ENCODE measurements at places on chromosomes 3 and 15. TPM values are rescaled to one million over a fixed set of nuclear protein-coding genes. Genes with fewer than 3 reads are reported as not detected.

Gene ZNF80
- not detected for total RNA-seq

- DNase-seq, result no peak
Measured at GRCh38 chr3:169508426-169508825, 155.1 kb downstream of the MECOM start.

Gene TATDN2
- total RNA-seq, result 7.2 TPM

DNA sequence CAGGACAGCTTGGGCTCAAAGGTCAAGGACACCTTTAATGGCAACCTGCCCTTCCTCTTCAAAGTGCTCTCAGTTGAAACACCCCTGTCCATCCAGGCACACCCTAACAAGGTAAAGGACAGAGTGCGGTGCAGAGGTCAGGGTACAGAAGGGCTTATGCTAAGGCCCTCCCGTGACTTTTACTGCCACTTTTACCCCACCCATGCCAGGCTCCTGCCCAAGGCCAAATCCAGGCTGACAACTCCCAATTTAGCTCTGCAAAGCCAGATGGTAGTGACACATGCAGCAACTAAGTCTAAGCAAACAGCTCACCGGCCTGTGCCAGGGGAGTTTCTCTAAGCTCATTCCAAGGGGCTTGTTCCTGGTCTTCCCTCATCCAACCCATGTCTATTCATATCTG is 1.6 kb downstream of the MPI start:
- DNase-seq, result no peak

- no peak for DNase-seq
Measured at GRCh38 chr3:99970198-99970597, 144.1 kb downstream of the FILIP1L start.

Gene IDH2
- total RNA-seq, result 48.4 TPM

Gene GPR160
- 1.7 TPM for total RNA-seq

DNA sequence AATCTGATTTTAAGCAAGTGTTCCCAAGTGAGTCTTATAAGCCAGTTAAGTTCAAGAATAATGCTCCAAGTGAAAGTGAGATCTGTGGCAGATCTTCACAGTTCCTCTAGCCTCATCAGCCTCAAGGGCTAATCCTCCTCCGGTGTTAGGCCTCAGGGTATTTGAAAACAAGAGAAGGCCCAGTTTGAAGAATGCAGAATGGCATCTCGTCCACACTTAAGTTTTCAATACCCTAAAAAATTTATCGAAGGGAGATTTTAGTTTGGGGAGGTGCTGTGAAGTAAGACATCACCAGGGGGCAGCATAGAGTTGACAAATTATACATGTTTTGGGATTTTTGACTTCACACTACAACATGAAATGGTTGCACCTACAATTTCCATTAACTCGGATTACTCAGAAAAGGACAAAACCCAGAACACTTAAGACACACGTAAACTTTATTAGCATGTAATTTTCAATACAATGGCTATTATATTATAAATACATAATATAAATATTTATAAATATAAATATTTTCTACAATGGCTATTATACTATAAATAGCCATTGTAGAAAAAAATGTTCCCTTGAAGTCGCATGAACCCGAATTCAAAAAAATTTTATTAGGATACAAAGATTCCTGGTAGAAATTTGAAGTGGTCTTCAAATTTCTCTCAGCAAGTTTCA is 2.3 kb upstream of the TMEM266 start:
- peak; percentile 57 for DNase-seq

DNA sequence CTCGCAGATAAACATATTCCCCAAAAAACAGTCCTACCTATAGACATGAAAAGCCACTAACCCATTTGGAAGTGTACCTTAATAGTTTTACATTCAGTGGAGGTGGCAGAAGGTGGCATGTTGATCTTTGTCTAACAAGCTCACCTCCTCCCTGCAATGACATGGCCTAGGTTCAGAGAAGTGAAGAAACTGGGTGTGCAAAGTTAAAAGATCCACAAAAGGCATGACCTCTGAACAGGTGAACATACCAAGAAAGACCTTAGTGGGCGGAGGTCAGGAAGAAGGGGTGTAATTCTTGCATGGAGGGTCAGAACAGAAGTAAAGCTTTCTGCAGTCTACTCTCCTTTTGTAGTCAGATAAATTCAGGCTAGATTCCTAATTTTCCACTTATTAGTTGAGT is 822 bp downstream of the MRPL3 start:
- no peak for DNase-seq

DNA sequence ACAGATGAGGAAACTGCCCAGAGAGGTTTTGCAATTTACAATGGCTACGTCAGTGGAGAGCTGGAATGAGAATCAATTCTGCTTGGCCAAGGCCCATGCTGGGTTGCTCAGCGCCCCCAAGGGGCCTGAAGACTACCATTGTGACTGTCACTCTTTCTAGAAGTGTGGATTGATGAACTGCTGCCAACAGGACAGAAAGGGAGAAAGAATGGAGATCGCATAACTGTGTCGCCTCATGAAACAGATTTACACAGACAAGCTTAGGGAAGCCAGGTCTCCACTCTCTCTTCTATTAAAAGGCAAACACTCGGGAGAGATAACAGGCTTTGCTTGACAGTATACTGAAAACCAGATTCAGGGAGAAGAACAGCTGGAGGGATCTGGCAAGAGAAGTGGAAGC is 160.0 kb downstream of the STT3B start:
- DNase-seq, result no peak

DNA sequence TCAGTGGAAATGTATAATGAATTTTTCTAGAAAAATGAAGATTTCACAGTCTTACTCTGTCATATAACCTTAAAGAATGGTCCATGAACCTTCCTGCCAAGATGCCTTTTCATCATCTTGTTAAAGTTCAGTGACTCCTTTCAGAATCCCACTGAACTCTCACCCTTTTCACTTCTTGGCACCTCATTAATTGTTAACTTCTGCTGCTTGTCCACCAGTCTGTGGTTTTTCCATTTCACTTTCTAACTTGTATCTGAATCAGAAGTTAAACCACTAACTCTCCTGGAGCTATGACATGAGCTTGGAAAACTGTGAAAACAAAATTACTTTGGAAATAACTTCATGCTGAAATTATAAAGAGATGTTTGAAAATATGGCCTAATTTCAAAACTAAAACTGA is 281.2 kb upstream of the ALCAM start:
- no peak for DNase-seq

Gene CD200
- 3.1 TPM for total RNA-seq

DNA sequence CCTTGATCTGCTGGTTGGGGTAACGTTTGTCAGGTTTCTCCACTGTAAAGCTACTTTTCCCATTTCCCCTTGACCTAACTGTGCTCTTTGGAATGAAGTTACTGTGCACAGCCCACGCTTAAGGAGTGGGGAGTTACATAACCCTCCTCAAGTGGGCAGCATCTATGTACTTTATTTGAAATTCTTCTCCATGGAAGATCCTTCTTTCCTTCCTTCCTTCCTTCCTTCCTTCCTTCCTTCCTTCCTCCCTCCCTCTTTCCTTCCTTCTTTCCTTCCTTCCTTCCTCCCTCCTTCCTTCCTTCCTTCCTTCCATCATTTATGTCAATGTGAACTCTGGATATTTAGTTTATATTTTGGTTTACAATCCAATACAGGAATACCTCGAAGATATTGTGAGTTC is 77.1 kb upstream of the TRA2B start:
- DNase-seq, result no peak

Gene NOX5
- not detected for total RNA-seq

DNA sequence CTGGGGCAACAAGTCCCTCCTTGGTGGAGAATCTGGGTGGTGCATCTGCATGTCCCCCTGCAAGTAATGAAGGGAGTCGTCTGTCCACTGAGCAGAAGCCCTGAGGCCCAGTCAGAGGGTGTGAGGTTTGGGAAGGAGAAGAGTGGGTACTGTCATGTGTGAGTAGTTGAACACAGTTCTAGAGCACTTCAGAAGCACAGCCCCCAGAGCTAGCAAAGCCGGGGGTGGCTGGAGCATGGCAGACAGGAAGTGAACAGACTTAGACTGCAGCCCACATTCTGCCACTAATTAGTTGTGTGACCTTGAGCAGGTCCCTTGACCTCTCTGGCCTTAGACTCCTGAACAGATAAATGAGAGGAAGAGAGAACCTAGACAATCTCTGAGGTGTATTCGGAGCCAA is 207.6 kb downstream of the UACA start:
- DNase-seq, result no peak

Gene SCG3
- total RNA-seq, result 0.22 TPM

GRCh38 chr15:83356501-83357399 is 72.3 kb upstream of the BNC1 start:
- DNase-seq, result no peak

- peak; percentile 82 for DNase-seq
Measured at GRCh38 chr15:69823223-69823907, 274.4 kb downstream of the TLE3 start.

Gene NANOGP8
- not detected for total RNA-seq

Gene IL17RB
- total RNA-seq, result not detected

Gene PXK
- 13.7 TPM for total RNA-seq

- DNase-seq, result no peak
Measured at GRCh38 chr3:194959217-194959616, 273.5 kb downstream of the FAM43A start.

- DNase-seq, result no peak
Measured at GRCh38 chr3:157442729-157443128, 6.1 kb downstream of the PTX3 start.

Gene GOLGA8Q
- 0.22 TPM for total RNA-seq

- DNase-seq, result no peak
Measured at GRCh38 chr3:57110798-57111197, 50.3 kb downstream of the SPATA12 start.

Gene SERINC4
- not detected for total RNA-seq

- no peak for DNase-seq
Measured at GRCh38 chr15:63163217-63163616, 5.9 kb upstream of the RPS27L start.

Gene RAB5A
- total RNA-seq, result 60.4 TPM

Gene GUCA1C
- total RNA-seq, result not detected

Gene ARL8B
- 39.0 TPM for total RNA-seq

GRCh38 chr3:178915365-178915764 is 156.2 kb downstream of the ZMAT3 start:
- DNase-seq, result no peak

- no peak for DNase-seq
Measured at GRCh38 chr3:134366928-134367811, 7.1 kb downstream of the AMOTL2 start.

DNA sequence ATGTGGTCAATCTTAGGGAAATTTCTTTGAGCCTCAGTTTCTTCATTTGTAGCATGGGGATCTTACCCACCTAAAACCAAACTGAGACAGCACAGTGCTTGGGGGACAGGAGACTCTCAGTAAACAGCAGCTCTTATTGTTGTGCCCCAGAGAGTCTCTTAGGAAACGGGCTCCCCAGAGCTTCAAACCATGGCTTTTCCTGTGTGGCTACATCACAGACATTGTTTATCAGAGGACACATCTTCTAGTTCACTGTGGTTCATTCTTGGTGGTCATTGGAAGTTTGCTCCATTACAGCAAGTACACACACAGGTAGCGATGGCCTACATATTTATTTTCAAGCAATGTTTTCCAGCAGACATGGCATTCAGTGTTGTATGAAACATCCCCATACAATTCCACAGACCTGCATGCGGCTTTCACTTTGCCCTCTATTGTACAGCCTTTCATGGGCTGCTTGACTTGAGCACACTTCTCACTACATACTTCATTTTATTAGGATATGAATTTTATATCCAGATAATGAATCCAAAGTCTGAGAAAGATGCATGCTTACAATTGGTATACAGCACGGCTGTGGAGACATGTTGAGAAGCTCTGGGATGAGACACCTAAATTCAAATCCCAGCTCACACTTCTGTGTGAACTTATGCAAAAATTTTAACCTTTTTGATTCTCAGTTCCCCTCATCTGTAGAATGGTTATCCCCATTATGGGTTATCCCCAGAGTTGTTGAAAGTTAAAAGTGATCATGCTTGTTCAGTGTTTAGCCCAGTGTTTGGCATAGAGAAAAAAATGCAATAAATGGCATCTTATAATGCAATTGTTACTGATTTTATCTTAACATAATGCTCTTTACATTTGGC is 84.8 kb upstream of the ICE2 start:
- DNase-seq, result no peak

DNA sequence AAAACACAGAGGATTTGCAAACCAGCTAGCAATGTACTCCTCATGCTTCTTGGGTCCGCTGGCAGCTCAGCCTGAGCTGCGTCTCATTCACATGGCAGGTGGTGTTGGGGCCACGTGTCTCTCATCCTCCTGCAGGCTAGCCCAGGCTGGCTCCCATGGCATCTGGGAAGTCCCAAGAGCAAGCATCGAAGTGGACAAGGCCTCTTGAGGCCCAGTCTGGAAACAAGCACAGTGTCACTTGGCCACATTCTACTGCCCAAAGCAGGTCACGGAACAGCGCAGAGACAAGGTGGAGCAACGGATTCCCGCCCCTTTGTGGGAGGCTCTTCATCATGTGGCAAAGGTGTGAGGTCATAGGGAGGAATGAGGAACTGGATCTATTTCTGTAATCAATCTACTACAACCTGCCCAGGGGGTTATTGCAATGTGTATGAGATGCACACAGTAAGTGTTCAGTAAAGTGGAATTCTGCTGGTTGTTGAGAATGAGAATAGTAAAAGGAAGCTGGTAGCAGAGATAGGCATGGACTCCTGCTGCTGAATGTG is 128.3 kb downstream of the TPRA1 start:
- DNase-seq, result no peak

Gene CCR4
- not detected for total RNA-seq

Gene BFSP2
- not detected for total RNA-seq

DNA sequence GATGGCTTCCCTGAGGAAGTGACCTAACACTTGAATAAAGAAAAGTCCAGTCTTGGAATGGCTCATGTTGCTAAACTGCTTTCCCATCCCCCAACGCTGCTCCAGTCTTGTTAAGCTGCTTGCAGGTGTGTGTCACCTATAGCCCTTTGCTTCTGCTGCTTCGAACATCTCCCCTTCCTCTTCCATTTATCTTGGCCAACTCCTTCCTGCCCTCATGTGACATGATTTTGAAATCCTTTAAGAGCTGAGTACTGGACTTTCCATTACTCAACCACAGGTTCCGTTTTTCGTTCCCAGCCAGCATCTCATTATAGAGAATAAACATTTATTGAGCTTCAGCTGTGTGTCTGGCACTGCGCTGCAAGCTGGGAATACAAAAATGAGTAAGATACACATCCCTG is 1.7 kb downstream of the ATG7 start:
- DNase-seq, result no peak

Gene LMCD1
- total RNA-seq, result 10.7 TPM

- DNase-seq, result no peak
Measured at GRCh38 chr3:101988596-101988995, 139.3 kb downstream of the NFKBIZ start.

DNA sequence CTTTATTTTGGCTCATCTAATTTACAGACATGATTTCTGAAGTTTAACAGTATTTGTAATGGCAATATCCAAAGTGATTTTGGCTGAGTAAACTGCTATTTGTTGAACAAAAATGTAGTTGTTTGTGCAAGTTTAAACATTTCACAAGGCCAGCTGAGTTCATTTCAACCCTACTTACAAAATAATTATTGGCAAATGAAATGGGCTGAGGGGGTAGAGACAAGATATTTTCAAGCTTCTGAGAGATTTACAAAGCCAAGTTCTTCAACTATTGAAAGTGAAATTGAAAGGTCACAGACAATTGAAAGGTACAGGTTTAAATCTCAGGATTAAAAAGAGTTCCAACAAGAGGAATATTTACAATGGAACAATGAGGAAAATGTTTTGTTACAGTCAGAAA is 77.1 kb downstream of the DUT start:
- DNase-seq, result peak; percentile 26

All from lung microvascular endothelial cell (primary cell).